Pulmonary artery endothelial cell (primary cell): ENCODE measurements at places on chromosomes 5 and 9.

GRCh38 chr9:22046243-22046885 is 37.3 kb upstream of the CDKN2B start:
- DNase-seq, result no peak

DNA sequence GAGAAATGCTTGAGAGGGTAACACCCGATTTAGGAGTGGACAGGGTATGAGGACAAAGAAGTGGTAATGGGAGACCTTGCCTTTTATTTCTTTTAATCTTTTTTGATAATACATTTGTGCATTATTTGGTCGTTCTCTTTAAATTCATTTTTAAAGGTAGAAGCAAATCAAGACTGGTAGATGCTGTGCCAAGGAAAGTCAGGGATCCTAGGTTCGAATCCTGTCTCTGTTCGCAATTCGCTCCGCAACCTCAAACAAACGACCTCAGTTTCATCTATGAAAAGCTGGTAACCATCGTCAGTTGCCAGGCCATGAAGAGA is 353 bp upstream of the TMED9 start:
- DNase-seq, result no peak

DNA sequence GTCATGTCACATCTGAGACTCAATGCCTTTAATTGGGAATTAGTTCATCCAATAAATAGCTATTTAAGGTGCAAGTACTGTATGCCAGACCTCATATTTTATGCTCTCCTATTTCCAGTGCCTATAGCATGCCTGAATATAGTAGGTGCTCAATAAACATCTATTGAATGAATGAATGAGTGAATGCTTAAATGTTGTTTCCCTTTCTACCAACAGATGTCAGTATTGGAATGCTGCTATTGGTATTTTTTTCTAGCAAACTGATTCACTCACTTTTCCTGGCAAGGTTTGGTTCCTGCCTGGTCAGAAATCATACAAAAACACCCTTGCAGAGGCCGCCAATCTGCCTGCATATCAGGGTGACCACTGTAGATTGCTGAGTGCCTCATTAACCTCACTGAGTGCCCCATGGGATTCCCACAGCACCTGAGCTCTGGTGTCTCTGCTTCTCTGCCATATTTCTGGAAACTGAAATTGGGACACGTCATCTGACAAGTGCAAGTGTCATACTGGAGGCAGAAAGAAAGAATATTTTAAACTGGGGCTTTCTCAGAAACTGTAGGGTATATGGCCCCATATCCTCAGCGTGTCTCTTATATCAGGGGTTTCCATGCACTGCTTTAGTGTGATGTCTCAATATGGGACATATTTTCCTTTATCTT is 359.7 kb downstream of the TRIM32 start:
- no peak for DNase-seq

- no peak for DNase-seq
These were observed 99.0 kb downstream of the OLFM1 start for GRCh38 chr9:135186248-135187164.

DNA sequence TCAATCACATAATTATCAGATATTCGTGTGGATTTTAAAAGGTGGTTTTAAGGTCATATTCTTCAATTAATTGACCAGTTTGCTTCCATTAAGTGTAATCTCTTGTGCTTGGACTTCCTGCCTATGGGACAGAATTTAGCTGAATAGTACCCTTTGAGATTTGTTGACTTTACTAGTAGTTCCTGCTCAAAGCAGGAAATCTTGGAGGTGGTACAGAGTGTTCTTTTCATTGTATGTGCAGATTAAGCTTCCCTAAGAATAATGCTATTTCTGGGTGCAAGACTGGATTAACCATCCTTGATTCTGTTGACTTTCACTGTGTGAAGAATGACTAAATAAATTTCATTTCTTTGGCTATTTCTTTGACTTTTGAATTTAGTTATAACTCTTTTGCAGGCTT is 45.4 kb upstream of the ELL2 start:
- no peak for DNase-seq

- DNase-seq, result no peak
These were observed 34.8 kb downstream of the THBS4 start for GRCh38 chr5:80069918-80070318.
